KG1 (cell line): ENCODE measurements at places on chromosomes 5 and 9.
A peak's percentile ranks its signal among the peaks of the same experiment; 100 is the strongest.

DNA sequence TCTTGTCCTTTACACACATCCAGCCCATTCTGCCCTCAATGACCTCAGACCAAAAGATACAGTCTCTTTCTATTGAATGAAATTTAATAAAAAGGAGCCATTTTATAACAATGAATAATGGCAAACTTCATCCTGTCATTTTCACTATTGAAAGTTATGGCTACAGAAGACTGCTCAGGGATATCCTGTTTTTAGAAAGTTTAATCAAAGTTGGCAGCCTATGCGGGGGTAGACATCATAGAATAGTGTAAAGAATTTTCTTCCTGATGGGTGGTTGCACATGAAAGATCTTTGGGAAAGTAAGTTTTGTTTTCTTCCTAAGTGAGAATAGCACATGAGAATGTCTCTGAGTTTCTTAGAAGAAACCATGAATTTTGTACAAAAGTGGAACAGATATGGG lies 670.4 kb upstream of the CDH6 start:
- DNase-seq, result no peak

DNA sequence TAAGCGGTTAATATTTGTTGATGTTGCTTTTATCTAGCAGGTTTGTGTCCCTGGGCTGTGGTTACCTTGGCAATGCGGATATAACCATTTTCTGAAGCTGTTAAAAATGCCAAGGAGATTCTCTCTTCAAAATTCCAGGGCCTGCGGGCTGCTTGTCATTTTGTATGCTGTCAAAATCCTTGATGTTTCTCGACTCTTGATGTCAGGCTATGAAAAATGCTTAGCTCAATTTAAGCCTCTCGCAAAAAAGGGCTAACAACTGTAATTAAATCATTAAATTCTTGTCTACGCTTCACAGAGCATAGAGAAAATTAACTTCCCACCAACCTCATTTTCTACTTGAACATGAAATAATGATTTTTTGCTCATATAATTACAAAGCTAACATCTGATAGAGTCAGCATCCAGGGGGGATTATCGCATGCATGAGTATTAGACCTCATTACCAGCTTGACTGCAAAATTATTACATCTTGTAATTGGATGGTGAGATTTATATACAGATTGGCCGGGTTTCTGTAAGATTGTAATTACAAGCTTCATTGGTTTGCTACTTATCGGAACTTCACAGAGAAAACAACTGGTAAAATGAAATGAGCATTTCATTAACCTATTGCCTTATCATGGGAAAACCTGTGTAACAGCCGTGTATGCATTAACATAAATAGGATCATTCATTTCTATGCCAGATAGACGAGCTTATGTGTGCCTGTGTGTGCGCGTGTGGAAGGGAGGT lies 83.1 kb upstream of the IRX1 start:
- DNase-seq, result no peak

DNA sequence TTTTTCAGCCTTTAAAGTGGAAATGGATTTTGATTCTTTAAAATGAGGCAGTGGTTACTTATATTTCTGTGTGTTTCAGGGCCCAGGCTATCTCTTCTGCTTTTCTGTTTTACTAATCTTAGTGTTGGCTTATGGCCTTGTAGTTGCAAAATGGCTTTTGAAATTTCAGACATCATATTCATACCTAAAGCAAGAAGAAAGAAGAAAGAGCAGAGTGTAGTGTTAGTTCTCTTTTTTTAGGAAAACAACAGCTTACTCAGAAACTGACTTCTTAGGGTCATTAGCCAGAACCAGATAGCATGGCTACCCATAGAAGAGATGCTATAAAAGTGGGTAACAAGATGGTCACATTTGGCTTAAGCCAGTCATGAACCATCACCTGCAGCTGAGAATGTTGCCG lies 20.9 kb downstream of the ZBED3 start:
- DNase-seq, result no peak

GRCh38 chr5:133827011-133827410 lies 141.4 kb downstream of the C5orf15 start:
- DNase-seq, result no peak

DNA sequence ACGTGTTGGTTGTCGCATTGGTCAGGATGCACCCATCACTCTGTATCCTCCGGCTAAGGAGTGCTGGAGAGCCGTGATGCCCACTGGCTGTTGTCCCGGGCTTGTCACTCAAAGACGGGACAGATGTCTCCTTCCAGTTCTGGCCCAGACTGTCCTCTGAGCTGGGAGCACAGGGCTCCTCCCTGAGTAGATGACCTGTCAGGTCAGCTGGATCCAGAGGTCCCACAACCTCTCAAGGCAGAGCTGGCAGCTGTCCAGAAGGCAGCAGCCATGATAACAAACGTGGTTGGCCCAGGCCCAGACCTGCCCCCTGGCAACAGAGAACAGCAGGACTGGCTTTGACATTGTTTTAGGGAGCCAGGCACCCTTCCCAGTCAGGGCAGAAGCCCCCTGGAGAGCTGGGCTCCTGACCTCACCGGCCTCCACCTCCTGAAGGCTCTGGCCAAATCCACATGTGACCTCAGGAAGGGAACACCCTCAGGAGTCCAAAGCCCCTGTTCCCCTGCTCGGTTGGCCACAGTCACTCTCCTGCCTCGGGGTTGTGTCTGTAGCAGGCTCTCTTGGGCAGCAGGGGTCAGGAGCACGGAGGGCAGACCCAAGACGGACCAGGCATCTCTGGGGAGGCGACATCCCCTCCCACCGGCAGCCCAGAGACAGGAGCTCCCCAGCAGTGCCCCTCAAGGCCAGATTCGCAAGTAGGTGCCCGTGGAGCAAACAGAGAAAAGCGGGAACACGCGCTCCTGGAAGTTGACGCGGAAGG lies 10.3 kb downstream of the TRIM7 start:
- DNase-seq, result no peak

DNA sequence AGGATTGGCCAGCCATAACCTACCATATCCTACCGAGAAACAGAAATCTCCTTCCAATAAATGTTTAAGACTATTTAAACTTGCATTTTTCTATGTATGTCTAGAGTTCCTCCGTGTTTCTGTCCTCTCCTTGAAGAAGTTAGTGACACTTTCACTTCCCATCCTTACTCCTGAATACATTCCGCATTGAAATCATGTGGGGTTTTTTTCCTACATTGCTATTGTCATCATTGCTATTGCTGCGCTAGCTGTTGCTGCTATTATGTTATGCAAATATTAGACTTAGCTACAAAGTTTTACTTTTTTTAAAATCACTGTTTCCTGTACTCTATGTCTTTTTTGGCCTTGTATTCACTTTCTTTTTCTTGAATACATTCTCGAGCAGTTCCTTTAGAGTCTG lies 83.3 kb upstream of the NEK6 start:
- DNase-seq, result no peak

- DNase-seq, result no peak
Measured at GRCh38 chr5:133247151-133247709, 195.4 kb downstream of the HSPA4 start.

DNA sequence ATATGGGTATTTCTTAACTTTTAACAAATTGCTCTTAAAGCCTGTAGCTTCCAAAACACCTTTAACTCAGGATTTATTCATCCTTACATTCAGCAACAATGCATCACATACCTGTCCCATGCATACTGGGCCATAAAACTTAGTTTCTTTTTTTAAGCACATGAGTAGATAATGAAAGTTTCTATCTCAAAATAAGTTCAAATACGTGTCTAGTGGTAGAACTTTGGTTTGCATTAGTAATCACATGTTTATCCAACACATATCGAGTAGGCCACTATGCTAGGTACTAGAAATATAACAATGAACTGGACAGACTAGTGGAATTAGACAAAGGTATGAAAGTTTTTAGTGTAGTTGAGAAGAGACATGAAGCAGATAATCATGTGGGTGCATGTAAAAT lies 99.6 kb downstream of the DOCK2 start:
- no peak for DNase-seq

- DNase-seq, result no peak
Measured at GRCh38 chr5:23437011-23437410, 70.4 kb upstream of the PRDM9 start.

DNA sequence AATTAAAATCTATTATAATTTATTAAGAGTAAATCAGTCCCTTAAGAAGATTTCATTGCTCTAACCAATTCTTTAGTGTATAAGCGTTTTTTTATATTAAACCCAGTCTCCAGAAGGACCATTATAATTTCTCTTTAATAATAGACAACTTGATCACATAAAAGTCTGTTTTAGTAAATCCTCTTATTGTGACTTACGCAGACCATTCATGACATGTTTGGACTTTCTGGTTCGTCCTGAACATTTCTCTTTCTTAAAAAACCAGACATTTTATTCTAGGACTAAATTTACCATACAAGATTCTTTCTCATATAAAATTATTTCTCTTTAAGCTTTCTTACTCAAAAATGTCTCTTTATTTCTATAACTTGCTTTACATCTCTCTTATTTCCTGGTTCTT lies 196.2 kb upstream of the RAI14 start:
- DNase-seq, result no peak

DNA sequence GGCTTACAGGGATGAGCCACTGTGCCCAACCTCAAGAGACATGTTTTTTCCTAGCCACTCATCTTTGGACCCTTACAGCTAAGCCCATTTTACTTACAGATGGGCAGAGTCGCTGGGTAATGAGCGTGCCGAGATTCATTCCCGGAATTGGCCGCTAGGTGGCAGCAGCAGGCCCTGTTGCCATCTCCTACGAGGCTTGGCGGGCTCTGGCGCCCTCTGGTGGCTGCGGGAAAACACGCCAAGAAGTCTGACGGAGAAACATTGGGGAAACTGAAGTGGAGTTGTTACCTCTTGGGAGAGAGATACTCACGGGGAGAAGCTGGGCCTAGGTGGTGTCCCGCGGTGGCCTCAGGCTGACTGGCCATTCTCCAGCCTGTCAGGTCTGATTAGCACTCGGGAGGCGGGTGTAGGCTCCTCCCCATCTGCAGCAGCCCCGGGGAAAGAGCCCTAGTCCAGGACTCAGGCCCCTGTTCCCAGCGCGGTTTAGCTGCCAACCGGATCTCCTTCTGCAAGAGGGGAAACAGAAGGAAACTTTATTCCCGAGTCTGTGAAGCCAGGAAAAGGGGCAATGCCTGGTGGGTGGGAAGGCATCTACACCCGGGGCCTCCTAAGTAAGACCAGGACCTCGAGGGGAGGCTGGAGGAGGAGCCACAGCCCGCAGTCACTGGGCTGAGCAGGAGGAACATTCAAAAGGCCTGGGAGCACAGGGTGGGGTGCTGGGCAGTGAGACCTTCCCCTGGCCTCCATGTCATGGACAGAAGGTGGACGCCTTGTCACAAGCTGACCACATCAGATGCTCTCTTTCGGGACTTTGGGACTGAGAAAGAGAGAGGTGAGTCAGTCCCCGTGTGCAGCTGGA lies 9.7 kb downstream of the PTGES2 start:
- peak; percentile 93 for DNase-seq

- no peak for DNase-seq
Measured at GRCh38 chr9:80995759-80996158, 693.6 kb downstream of the TLE1 start.

DNA sequence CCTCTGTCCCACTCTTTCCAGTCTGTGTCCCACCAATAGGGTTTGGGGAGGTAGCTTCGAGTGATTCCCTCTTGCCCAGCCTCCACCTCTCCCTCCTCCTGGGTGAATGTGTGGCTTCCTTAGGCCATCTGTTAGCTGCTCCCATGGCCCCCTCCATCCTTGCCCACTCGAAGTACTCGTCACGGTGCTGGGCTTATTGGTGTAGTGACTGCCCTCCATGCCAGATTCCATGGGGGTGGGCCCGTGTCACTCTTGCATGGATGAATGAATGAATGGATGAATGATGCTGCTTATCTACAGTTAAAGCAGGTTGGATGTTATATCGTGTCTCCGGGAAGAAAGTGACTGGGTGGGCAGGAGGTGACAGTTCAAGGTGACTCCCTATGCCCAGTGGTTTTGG lies 19.1 kb downstream of the HMCN2 start:
- no peak for DNase-seq

DNA sequence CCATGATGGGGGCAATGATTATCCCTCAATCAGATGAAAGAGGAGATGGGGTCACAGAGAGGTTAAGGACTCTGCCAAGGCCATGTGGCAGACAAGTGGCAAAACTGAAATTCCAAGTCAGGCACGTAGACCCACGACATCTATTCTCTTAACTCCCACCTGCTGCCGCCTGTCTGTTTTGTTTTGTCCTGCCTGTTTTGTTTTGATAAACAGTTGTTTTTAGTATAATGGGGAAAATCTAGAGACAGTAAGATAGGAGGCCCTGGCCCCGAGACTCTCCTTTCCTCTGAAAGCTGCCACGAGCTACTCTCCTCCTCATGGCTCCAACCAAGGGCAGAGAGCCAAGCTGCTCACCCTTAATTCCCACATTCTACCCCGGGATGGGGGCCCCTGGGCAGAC lies 4.9 kb downstream of the FSTL4 start:
- no peak for DNase-seq

GRCh38 chr5:130400091-130400490 lies 495.8 kb downstream of the CHSY3 start:
- DNase-seq, result no peak

- DNase-seq, result no peak
Measured at GRCh38 chr9:35976726-35977125, 18.8 kb upstream of the OR2S2 start.

GRCh38 chr5:169024421-169024820 lies 276.5 kb downstream of the SLIT3 start:
- DNase-seq, result no peak

DNA sequence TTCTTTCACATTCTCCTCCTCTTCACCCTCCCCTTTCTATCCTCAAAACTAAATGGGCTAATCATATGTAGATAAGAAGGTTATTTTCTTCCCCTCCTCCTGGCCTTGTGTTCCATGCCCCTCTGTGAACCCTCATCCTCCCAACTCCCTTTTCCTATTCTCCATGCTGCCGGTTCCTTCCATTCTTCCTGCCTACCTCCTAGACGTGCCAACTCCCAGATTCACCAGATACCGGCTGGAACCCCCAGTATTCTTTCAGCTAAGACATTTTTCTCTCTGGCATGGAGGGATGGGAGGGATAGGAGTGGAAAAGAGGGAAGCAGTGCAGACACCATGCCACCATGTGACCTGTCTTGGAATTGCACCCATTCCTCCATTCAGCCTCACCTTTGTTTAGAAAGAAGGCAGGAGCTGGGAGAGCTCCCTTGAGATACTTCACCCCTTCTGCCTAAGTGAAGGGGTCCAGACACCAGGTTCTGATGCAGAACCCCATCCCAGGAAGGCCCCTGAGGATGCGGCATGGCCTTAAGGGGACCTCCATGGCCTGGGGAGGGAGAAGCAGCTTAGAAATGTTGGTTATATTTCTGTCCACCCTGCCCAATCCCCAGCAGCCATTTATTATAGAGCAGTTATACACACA lies 4.8 kb downstream of the DNAJB5 start:
- DNase-seq, result no peak
